Neural progenitor cell (in vitro differentiated cells): ENCODE measurements at places on chromosomes 16 and 17.

GRCh38 chr17:61528171-61528570 is 62.8 kb downstream of the NACA2 start:
- no peak for DNase-seq

- DNase-seq: no peak
These were observed 103.8 kb downstream of the CLEC16A start for GRCh38 chr16:11047939-11048800.

DNA sequence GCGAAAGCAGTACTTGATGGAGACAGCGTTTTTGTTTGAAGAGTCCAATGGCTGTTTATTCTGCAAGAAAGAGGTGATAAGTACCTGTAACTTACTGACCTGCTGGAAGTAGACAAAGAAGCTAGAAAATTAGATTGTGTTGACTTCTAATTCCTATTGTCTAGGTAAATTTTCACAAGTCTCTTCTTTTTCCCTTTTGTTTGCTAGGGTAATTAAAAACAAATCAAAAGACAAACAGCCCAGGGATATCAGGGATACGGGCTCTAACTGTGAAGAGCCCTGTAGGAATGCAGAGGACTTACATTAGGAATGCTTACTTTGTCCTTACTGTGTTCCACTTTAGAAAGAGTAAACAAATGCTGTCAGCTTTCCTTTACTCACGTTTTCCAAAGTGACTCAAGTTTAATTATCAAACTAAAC is 7.0 kb downstream of the PSME3IP1 start:
- peak; percentile 54 for DNase-seq

- DNase-seq: peak; percentile 80
These were observed 191.1 kb upstream of the CIBAR2 start for GRCh38 chr16:85303354-85303883.

DNA sequence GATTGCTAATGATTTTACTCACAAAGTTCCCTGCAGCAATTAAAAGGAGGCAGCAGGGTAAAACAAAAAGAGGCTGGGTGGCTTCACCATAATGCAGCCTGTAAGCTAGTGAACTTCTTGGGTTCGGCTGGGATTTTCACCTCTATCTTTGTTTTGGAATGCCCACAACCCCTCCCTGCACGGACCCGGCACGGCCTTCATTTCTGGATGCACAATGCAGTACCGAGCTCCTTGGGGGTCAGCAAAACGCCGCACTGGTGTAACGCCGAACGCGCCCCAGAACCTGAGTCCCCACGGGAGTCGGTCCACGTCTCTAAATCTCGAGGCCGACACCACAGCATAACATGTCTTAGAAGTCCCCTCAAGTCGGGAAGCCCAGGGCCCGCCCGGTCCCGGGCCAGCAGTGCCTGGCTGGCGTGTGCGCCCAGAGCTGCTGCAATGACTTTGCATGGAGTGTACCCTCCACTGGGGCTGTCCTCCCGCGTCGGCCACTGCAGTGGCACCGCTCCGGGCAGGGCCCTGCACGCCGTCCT is 759 bp downstream of the UBE2O start:
- peak; percentile 51 for DNase-seq

DNA sequence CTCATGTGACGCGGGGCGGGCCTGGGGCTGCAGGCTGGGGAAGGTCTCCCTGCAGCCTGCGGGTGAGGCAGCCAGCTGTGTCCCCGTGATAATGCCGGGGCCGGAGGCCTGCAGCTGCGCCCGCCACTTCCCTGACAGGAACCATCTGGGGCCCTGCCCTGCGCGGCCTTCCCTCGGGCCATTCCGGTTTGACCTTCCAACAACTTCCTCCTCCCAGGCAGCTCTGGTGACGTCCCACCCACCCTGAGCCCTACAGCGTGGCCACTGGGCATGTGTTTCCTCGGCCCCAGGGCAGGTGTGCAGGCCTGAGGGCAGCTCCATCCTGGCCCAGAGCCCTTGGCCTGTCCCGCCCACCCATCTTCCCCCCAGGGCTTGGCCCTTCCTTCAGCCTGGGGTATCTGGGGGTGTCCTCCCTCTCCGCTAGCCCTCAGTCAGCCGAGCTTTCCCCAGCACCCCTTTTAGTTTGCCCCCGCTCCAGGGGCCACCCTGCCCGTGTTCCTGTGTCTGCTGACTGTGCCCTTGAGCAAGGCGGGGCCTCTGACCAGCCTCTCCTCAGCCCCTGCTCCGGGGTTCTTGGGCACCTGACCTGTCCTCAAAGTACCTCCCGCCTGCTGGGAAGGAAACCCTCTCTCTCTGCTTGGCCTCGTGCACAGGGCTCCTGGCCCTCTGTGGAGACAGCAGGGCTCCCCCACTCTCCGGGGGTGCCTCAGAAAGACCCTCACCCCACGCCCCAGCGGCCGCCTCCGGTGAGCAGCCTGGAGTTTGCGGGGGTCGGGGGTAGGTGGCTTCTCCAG is at the start of gene CBFA2T3:
Gene CBFA2T3 (minus strand): TSS at position 190 of the 794 bp plus-strand sequence. CDS start 400 bp downstream, outside the sequence.
- DNase-seq: no peak

DNA sequence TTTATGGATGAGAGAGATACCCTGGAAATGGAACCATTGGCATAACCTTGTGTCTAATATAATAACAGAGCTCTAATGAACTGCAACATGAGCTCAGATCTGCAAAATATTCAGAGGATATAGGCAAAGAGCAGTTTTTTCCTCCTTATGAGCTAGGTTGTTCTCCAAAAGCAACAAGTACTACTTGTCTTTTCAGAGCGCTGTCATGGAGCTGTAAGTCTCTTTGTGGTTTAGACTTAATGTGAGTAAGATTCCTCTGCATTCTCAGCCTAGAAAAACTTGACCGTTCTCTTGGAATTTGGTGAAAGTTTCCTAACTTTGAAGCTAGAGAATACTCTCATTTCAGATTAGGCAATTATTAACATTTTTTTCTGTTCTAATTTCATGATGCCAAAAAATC is 85.2 kb downstream of the FTO start:
- DNase-seq: no peak

DNA sequence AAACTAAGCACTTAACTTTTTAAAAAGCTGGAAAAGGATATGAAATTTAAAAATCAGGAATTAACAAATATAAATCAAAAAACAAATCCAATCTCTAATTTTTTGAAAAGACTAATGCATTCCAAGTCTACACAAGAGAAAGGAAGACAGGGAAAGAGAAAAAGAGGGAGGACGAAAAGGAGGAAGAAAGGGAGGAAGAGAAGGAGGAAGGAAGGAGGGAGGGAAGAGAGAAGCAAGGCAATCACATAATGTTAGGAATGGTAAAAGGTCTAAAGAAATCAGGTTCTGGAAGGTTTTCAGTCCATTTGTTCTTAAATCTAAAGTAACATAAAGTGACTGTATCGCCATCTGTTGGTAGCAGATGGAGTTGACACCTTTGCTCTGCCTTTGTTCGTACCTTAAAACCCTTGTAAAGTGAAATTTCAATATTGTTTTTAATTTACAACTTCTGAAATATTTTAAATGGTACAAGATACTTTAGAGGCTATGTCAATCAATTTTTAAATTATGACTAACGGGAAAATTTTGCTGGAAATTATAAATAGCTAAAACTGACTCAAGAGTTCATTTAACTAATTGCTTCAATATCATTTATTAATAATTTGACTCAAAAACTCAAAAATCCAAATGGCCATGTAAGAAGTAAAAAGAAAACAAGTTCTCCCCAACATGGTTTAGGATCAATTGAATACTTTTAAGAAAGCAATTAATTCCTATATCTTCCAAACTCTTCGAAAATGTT is 20.4 kb upstream of the CDYL2 start:
- DNase-seq: peak; percentile 71

- DNase-seq: peak; percentile 69
These were observed 4.7 kb upstream of the MMP15 start for GRCh38 chr16:58020628-58021521.

- DNase-seq: peak; percentile 50
These were observed 1.3 kb downstream of the FUS start for GRCh38 chr16:31181102-31181830.

DNA sequence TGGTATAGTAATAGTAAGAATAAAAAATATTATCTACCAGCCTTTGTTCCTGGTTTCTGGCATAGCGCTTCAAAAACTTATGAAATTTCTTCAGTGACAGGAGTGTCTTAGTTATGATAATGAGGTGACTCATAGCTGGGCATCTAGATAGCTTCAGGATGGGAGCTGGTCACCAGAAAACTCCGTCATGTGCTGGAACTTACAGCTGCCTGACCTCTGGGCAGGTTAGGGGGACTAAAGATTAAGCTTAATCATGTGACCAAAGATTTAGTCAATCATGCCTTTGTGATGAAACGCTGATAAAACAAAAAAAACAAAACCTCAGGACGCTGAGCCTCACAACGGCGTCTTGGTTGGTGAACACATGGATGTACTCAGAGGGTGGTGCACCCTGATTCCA is 154.2 kb downstream of the MYO1D start:
- no peak for DNase-seq

GRCh38 chr17:69961501-69962145 is 113.4 kb upstream of the KCNJ16 start:
- peak; percentile 23 for DNase-seq

DNA sequence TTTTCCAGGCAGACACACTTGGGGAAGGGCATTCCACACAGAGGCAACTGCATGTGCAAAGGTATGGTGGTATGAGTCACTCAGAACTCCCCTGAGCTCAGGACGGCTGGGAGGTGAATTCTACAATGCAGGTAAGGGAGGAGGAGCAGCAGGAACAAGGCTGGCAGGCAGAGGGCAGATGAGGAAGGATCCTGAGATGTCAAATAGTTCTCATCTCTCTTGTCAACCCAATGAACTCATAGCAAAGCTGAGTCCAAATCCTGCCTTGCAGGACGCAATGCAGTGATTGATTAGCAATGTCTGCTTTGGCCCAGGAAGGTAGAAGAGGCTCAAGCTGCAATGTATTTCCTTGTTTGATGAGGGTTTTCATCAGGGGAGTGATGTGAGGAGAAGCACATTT is 243.5 kb downstream of the XYLT1 start:
- DNase-seq: no peak

DNA sequence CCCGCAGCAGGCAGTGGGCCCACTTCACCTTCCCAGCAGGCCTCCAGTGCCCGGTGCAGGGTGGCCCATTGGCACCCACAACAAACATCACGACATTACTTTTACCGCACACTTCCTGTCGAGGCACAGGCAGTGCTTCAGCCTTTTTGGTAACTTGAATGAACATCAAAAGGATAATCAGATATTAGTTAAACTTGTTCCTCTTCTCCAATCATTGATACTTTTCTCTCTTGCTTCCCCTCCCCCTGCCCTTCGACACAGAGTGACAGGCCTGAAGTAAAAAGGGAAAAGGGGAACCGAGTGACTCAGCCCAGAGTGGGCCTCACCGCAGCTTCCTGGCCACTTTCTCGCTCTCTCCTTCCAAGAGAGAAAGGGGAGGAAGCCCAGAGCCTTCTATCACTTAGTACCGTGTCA is 507.0 kb downstream of the MAF start:
- DNase-seq: no peak

GRCh38 chr17:76434870-76435269 is 18.1 kb downstream of the UBE2O start:
- no peak for DNase-seq

- no peak for DNase-seq
These were observed 150.5 kb downstream of the KATNIP start for GRCh38 chr16:27700304-27700995.

DNA sequence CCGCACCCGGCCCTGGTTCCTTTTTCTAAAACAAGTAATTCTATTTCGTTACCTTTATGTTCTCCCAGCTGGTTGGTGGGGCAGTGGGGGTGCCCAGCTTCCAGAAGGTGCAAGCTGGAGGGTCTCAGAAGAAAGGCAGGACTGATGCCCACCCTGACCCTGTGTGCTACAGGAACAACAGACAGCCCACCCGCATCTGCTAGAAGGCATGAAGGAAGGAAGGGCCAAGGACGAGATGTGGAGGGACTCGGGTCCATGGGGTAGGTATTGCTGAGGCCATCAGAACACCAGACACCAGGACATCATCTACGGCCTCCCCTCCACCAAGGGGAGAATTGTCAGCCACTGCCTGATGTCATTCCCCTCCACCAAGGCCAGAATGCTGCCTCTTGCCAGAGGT is 6.4 kb upstream of the CYTH1 start:
- no peak for DNase-seq

GRCh38 chr16:74902161-74902560 is 82.8 kb downstream of the WDR59 start:
- no peak for DNase-seq

DNA sequence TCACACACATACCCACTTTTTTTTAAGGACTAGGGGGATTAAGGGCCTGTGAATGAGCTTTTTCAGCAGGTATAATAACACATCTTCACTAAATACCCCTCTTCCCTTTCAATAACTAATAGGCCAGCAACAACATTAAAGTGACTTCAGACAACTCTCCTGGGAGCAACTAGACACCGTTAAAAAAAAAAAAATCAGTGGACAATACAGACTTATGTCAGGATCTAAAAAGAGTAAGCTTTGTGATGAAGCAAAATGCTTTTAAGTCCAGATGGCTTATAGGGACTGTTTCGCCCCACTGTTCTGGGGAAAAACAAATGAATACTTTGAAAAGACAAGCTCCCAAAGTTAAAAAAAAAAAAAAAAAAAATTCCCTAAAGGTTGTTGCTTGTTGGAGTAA is 29.0 kb downstream of the SPAG9 start:
- no peak for DNase-seq

- DNase-seq: no peak
These were observed 33.5 kb downstream of the WSB1 start for GRCh38 chr17:27327397-27327796.

DNA sequence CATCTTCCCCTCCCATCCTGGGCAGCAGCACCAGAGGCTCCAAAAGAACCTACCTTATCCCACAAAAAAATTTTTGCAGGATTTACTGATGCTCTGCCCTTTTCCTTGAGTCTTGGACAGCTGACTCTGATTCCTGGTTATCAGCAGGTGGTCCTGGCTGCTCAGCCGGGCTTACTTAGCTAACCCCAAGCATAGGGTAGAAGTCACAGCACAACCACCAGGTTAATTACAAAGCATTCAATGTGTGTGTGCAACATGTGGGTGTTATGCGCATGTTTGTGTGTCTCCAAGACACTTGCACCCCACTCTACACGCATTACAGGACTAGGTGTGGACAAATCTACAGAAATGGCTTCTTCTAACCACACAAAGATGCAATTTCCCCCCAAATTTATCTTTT is 36.3 kb downstream of the PECAM1 start:
- DNase-seq: peak; percentile 21

DNA sequence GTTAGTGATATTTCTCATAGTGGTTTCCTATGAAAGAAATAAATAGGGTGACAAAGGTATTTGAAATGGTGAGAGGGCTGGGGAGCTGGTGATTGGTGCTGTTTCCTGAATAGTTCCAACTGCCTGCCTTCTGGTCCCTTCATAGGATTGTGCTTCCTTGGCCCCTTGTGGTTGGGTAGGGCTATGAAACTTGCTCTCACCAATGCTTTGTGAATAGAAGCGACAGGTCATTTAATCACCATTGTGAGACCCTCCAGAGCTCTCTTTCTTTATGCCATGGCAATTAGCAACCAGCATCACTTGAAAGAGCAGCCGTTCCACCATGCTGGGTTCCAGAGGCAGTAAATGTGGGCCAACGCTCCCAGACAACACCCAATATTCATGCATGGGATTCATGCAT is 23.7 kb upstream of the WWOX start:
- DNase-seq: peak; percentile 55
